ENCODE measurements at places on chromosomes 4 and X.

DNA sequence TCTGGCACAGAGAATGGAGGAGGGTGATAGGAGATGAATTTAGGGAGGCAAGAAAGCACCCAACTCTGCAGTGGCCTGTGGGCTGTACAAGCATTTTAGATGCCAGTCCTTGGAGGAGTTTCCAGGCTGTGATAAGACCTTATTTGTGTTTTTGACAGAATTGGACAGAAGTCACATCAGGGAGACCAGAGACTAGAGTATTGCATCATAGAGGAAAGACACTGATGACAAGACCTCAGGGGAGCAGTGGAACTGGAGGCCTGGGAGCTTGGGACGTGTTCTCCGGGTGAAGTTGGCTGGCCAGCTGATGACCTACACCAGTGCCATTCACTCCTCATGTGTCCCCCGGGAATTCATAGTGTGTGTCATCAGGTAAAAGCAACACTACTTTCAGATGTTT, 284.0 kb upstream of the ZFP42 start:
- DNase-seq, result no peak

DNA sequence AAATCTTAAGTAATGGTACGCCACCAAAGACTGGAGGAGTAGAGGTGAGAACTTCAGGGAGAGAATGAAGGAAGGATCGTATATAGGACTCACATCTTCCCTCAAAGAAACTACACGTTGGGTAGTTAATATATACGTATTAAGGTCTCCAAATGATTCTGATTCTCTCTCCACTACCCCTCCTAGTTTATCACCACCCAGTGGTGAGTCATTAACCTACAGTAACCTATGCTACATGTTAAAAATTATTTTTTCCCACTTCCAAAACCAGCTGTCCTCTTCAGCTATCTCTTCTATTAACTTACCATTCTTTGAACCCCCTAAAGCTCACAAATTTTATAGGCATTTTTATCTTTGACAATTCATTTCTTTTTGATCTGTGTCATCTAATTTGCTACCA, 69.7 kb downstream of the RPS6KA6 start:
- DNase-seq, result no peak

DNA sequence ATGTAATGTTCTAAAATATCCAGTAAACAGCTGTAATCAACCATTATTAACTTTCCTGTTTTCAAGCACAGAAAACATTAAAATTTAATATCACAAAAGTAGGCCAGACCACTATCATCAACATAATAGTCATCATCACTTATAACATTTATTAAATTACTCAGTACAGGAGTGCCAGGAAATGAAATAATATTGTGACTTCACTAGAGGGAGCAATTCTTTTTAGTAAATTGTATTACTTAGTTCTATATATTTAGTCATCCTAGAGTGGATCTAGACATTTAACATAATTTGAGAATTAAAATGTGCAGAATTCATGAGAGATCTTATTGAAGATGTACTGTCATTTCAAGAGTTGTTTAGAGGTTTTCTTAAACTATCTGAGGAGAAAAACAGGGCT, 33.6 kb downstream of the PITX2 start:
- no peak for DNase-seq

- DNase-seq, result no peak
These were observed 48.1 kb downstream of the PCDH7 start for GRCh38 chr4:30768277-30768676.

- DNase-seq, result peak; percentile 26
These were observed 3.2 kb upstream of the PCDH19 start for GRCh38 chrX:100413229-100413628.

GRCh38 chr4:8369426-8370105, 71.0 kb downstream of the ACOX3 start:
- no peak for DNase-seq

Data from CD4-positive, alpha-beta T cell treated with Interleukin-17A for 1 hour (primary cell).